ENCODE measurements at places on chromosomes 4 and X.
A peak's percentile ranks its signal among the peaks of the same experiment; 100 is the strongest.

GRCh38 chr4:169167957-169168858 lies 102.5 kb downstream of the SH3RF1 start:
- DNase-seq: no peak

DNA sequence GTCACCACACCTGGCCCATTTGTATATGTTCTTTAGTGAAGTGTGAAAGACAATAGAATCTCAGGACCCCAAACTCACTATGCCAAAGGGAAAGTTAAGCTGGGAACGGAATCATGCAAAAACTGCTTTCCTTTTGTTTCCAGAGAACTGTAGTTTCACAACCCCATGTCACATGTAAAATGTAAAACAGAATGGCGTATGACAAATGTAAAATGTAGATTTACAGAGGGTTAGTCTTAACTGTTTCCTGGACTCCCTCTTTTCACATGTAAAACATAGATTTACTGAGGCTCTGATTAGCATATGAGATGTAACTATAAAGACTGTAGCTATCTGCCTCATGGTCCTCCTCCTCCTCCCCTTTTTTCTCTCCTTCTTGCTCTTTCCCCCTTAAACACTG lies 66.3 kb downstream of the ABLIM2 start:
- DNase-seq: no peak

- DNase-seq: no peak
Observed at GRCh38 chrX:82998163-82998562, 509.9 kb upstream of the POU3F4 start.

DNA sequence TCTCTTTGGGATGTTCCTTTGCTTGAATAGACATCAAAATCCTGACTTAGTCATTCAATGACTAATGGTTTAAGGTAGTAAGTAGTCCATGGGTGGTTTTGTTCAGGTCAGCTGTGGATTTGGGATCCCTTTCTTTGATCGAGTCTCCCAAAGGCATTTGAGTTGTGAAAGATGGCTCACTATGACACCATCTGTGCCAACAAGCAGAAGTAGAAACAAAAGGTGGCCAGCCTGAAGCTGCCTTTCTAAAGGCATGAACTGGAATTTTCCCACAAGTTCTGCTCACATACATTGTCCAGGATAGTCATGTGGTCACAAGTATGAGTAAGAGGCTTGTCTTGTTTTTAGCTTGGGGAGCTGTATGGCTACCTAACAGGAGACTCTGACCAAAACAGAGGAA lies 129.9 kb downstream of the CCNG2 start:
- DNase-seq: no peak

GRCh38 chrX:69165087-69165651 lies at the start of gene PJA1:
Gene PJA1, minus strand, starts transcription at chrX:69165453. Its CDS starts 2,380 bp downstream, at chrX:69163073.
- peak; percentile 32 for DNase-seq

- DNase-seq: no peak
Observed at GRCh38 chr4:5200513-5200912, 149.2 kb downstream of the STK32B start.

- DNase-seq: no peak
Observed at GRCh38 chr4:10120943-10121567, 4.5 kb upstream of the WDR1 start.

- no peak for DNase-seq
Observed at GRCh38 chr4:66741081-66741480, 804.2 kb downstream of the CENPC start.

- DNase-seq: no peak
Observed at GRCh38 chr4:6478546-6479220, 6.3 kb upstream of the PPP2R2C start.

DNA sequence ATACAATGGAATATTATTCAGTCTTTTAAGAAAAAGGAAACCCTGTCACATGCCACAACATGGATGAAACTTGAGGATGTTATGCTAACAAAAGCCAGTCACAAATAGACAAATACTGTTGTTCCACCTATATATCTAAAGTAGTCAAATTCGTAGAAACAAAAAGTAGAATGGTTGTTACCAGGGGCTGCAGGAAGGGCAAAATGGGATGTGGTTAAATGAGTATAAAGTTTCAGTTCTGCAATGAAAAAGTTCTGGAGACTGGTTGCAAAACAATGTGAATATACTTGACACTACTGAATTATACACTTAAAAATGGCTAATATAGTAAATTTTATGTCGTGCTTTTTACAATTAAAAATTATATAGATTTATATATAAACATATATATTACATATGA lies 12.2 kb downstream of the SPOCK3 start:
- DNase-seq: no peak
